ENCODE measurements at places on chromosomes 2 and 18.
A peak's percentile ranks its signal among the peaks of the same experiment; 100 is the strongest.

DNA sequence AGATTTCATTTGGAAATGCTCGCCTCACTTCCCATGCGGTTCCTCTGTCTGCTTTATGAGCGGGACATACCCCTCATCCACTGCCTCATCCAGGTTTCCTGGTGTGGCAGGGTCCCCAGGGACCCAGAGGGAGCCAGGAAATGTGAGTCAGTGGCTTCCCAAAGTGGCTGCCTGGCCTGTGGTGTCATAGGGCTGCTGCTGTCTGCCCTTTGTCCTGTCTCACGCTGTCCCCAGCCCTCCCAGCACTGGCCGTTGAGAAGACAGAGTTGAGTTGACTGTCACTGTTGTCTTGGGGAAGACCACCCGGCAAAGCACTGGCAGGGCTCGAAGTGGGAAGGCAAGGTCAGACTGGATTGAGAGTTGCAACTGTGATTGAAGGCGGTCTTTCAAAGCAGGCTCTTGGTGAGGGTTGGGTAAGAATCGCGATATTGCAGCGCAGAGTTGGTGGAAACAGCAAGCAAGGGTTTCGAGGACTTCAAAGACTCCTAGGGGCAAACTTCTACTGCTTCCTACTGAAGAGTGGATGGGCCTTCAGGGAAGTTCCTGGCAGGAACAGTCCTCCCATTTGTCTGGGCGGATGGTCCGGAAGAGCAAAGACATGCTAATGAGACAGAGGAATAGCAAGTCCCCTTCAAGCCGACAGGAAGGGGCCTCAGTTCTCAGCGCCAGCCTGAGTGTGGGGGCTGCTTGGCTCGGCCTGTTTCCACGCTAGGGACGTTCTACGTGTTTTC, 33.9 kb downstream of the RAB31 start:
- DNase-seq = no peak

DNA sequence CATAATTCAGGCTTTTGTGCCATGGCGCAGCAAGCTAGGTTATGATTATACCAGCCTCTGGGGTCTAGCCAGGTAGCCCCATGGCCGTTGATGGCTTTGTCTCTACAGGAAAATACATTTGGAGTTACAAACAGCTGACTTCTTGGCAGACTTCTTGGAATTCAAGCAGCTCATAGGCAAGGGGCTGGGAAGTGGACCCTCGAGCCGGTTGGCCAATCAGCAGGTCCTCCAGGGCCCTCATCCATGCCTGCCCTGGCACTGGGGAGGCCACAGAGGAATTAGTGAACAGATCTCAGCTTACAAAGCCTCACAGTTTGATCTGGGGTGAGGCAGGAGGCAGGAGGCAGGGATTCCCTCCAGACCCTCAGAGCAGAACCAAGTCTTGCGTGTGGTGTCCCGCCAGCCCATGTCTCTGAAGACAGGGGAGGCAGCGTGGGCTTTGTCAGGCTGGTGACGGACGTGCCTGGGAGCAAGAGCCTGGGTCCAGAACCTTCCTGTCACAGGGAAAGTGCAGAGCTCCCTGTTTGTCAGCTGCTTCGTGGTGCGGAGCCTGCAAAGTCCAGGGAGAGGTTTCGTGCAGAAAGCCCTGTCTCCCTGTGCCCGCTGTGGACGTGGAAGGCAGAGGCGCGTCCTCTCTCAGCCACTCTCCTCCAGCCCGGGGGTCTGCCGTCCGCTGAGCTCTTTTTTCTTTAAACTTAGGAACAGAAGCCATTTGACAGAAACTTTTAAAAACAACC, 131.7 kb downstream of the KLHL29 start:
- no peak for DNase-seq

DNA sequence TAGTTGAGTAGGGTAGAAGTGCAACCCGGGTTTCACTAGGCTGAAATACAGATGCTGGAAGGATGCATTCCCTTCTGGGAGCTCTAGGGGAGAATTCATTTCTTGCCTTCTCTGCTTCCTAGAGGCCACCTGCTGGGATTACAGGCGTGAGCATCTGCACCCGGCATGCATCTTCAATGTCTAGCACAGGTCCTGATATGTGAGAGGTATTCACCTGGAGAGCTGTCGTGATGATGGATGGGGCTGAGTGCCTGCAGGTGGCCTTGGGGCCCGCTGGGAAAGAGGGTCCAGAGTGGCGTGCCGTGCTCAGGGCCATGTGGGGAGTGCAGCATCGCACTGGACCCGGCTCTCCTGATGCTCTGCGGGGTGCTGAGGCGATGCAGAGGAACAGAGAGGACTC, 6.6 kb upstream of the NTSR2 start:
- DNase-seq = no peak

DNA sequence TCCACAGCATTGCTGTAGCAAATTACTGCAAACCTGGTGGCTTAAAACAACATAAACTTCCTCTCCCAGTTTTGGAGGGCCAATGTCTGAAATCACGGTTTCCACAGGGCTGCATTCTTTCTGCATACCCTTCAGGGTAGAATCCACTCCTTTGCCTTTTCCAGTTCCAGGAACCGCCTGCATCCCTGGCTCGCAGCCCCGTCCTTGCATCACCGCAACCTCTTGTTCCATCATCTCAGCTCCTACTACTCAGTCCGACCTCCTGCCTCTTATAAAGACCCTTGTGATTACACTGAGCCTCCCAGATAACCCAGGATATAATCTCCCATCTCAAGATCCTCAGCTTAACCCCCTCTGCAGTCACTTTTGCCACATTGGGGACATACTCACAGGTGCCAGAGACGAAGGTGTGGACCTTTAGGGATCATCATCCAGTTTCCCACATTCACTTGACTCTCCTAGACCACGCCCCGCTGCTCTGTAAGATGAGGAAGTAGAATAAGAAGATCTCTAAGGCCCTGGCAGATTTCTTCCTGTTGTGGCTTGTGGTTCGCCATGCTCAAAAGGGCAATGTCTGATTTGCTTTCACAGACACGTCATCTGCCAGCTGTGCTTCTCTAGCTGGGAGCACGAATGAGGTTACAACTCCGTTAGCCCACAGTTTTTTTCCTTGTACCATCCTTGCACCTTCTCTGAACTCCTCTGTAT, 103.6 kb upstream of the AGAP1 start:
- DNase-seq = peak; percentile 26

GRCh38 chr2:176239031-176239430, 30.2 kb upstream of the MTX2 start:
- no peak for DNase-seq

GRCh38 chr2:38850045-38850444, 25.7 kb downstream of the DHX57 start:
- DNase-seq = no peak

GRCh38 chr2:66105066-66105753, 329.7 kb upstream of the MEIS1 start:
- no peak for DNase-seq

DNA sequence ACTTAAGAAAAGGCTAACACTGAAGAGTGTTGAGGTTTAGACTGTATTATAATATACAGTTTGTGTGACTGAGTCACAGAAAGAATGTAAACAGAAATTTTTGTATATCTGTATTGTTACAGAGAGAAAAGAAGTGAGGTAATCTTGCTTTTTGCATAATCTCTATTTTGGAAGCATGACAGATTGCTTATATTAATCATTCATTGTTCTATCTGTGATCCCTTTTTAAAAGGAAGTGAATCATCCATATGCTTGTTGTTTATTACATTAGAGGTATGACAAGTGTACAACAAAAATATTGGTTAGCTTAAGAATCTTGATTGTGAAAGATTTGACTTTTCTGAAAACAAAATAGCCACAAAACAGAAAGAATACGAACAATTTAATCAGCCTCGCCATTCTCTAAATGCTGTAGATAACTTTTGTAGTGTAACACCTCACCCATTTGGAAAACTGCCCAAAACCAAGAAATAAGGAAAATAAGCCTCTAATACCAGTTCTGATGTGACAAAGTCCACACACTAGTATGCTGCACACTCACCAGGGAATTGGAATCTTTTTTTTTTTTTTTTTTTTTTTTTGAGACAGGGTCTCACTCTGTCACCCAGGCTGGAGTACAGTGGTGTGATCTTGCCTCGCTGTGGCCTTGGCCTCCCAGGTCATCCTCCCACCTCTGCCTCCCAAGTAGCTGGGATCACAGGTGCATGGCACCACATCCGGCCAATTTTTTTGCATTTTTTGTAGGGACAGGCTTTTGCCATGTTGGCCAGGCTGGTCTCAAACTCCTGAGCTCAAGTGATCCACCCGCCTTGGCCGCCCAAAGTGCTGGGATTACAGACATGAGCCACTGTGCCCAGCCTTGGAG, 91.5 kb upstream of the LPIN2 start:
- no peak for DNase-seq
